ENCODE measurements at places on chromosomes 3 and 15.

DNA sequence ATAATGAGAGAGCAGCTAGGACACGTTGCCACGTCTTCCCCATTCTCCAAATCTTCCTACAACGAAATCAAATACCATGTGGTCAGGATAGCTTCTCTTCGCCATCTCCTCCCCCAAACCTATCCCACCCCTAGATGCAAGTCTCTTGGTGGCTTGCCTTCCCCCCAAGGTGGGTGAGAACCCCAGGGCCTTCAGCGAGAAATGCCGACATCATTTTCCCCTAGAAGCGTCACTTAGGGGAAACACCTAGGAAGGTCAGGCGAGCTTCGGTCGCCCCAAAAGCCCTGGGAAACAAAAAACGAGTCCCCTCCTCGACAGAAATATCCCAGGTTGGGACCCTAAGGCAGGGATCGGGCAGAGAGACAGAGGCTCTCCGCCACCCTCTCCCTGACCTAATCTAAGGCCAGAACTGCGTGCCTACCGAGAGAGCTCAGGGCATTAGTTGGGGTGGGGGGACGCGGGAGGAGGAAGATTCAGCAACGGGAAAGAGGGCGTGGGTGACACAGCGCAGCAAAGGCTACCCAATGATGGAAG, 502 bp downstream of the DPH3 start:
- DNase-seq: no peak

DNA sequence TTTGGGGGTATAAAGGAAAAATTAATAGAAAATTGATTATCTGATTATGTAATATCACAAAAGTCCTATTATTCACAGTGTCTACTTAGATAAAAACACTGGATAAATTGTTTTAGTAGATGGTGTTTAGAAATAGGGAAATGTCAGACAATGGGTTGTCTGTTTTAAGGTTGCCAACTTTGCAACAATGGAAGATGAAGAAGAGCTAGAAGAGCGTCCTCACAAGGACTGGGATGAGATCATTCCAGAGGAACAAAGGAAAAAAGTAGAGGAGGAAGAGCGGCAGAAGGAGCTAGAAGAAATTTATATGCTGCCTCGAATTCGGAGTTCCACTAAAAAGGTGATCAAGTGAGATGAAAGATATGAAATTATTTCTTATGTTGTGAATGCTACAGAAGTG, 84.0 kb downstream of the CHD2 start:
- no peak for DNase-seq

- no peak for DNase-seq
Observed at GRCh38 chr15:69992348-69992747, 105.4 kb downstream of the TLE3 start.

DNA sequence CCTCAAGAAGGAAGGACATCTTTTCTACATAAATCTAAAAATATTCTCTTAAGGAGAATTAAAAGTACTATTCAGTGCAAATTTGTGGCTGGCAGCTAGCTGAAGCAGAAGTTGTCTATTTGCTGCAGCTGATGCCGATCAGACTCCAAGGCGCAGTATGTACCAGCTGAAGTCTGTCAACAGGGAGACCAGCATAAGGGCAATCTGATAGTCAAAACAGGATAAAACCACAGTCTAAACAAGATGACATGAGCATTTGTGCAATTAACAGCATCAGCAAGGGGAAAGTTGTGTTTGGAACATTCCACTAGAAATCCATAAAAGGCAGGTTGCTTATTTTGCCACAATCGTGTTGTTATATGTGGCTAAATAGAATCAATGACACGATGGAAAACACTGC, 198.2 kb upstream of the ROBO2 start:
- DNase-seq: no peak

GRCh38 chr15:91099616-91099994, 452 bp upstream of the SV2B start:
- DNase-seq: peak; percentile 75

GRCh38 chr15:62988701-62989100, 53.8 kb upstream of the TPM1 start:
- no peak for DNase-seq

All from dorsolateral prefrontal cortex (tissue), 122 donors.